ENCODE measurements at places on chromosomes 6 and 20. TPM values are rescaled to one million over a fixed set of nuclear protein-coding genes. Genes with fewer than 3 reads are reported as not detected.

Gene LTB
- total RNA-seq = 6.2 TPM

Gene POM121L2
- total RNA-seq = not detected

Gene ZNF334
- total RNA-seq = 3.0 TPM

- no peak for DNase-seq
Measured at GRCh38 chr6:53858913-53859312, 64.1 kb downstream of the LRRC1 start.

GRCh38 chr6:33954453-33954852 is 150.7 kb upstream of the MLN start:
- no peak for DNase-seq

DNA sequence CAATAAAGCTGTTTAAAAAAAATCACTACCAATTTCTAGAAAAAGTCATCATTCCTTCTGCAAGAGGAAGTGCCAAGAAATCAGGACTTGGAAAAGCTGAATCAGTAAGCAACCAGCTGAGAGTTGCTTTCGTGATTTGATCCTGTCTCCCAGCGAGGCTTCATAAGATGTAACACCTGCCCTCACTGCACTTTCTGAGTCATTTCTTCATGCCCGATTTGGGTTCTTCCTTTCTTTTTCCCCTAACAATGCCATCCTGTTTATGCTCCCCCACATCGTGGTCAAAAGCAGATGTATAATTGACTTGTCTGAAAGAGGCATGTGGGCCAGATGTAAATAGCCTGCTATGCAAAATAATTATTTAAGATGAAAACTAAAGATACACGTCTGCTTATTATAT is 52.1 kb downstream of the RIPOR2 start:
- DNase-seq = no peak

Measured in upper lobe of right lung (tissue), 1 donor.